ENCODE measurements at places on chromosomes 6 and 20. TPM values are rescaled to one million over a fixed set of nuclear protein-coding genes. Genes with fewer than 3 reads are reported as not detected.

DNA sequence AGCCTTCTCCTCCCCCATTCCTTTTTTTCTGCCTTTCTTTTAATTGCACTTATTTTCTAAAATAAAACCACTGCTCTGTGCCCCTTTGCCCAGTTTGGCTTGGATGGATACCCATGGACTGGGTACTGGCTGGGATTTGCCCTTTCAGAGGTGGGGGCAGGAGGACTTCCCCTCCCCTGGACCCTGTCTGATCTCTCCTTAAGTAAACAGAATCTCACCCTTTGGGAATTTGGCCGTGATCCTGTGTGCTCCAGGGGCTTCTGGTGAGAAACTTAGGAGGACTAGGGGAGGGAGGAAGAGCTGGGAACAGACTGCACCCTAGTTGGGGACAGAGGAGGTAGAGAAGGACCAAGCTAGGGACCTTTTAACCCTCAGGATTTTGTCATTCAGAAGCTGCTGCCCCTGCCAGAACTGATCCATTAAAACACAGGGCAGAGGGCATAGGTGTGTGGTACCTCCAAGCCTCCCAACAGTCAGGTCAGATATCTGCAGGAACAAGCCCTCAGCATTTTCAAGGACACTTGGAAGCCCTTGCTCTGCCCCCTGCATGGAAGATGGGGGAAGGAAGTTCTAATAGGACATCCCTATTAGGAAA lies 7.3 kb downstream of the FOXP4 start:
- peaks cover 32% of the 10 kb centered on the region for H3K4me1 ChIP-seq
- no peak overlapping the region for H3K4me3 ChIP-seq
- peaks cover 48% of the 10 kb centered on the region for H3K27me3 ChIP-seq

DNA sequence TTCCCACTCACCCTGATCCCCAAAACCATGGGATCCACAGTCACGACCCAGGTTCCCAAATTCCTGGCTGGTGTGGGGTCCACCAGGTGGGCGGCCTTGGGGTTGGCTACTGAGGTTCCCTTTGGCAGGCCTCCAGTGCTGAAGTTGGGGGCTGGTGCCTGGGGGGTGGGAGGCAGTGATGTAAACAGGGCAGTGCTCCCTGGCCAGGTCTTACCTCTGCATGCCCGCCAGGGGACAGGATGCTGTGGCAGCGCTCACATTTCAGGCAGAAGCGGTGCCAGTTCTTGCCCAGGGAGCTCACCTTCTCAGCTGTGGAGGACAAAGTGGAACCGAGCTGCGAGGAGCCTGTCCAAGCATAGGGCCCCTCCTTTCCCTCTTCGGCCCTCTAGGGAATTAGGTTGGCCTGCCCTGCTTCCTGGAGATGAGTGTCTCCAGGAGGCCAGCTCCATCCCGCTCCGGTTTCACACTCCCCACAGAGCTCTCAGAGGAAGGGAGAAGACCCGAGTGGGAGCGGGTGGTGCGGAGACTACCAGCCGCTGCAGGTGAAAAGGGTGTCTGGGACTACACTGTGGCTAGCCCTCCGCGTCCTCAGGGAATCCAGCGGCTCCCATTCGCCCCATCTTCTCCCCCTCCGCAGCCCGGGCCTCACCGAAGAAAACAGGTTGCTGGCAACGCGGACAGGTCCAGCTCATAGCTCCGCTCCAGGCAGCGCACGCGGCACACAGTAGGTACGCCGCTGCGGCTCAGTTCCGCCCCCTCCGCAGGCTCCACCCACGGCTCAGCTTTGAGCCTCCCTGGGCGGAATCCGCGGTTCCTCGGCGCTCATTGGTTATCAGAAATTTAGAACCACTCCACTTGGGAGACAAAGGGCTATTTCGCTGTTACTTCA lies at the start of gene CRIP3:
Gene CRIP3 (minus strand): TSS at position 726 of the 889 bp plus-strand sequence. CDS start 34 bp downstream, at position 692.
- H3K27me3 ChIP-seq: peaks cover 14% of the 10 kb centered on the region
- H3K27ac ChIP-seq: no peak within 1 kb of the TSS
- no peaks in the 10 kb centered on the region for H3K36me3 ChIP-seq

CAGE1 gene
- total RNA-seq: 0.13 TPM

IMPG1 gene
- not detected for total RNA-seq

GRCh38 chr6:28589957-28590349 lies 64.3 kb downstream of the GPX5 start:
- H3K27me3 ChIP-seq: peaks cover 64% of the 10 kb centered on the region
- H3K27ac ChIP-seq: peak overlapping the region; percentile 36
- peaks cover 8% of the 10 kb centered on the region for H3K36me3 ChIP-seq
- peaks cover 43% of the 10 kb centered on the region for H3K4me1 ChIP-seq
- DNase-seq: no peak
- peak overlapping the region; percentile 2 for H3K4me3 ChIP-seq

DNA sequence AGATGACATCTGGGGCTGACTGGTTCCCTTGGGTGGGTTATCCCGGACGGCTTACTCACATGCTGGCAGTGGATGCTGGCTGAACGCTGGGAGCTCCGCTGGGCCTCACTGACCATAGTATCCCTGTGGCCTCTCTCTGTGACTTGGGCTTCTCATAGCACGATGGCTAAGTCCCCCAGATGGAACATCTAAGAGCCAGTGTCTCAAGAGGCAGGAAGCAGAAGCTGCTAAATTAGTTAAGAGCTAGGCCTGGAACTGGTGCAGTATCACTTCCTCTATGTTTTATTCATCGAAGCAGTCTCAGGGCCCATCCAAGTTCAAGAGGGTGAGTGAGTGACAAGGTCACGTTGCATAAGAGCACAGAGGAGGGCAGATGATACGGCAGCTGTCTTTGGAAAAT lies 116.5 kb upstream of the LAMP5 start:
- H3K4me1 ChIP-seq: no peaks in the 10 kb centered on the region
- H3K36me3 ChIP-seq: no peaks in the 10 kb centered on the region
- H3K27me3 ChIP-seq: no peaks in the 10 kb centered on the region
- no peak overlapping the region for H3K4me3 ChIP-seq
- no peak overlapping the region for H3K27ac ChIP-seq

CCDC170 gene
- total RNA-seq: 0.15 TPM

DNA sequence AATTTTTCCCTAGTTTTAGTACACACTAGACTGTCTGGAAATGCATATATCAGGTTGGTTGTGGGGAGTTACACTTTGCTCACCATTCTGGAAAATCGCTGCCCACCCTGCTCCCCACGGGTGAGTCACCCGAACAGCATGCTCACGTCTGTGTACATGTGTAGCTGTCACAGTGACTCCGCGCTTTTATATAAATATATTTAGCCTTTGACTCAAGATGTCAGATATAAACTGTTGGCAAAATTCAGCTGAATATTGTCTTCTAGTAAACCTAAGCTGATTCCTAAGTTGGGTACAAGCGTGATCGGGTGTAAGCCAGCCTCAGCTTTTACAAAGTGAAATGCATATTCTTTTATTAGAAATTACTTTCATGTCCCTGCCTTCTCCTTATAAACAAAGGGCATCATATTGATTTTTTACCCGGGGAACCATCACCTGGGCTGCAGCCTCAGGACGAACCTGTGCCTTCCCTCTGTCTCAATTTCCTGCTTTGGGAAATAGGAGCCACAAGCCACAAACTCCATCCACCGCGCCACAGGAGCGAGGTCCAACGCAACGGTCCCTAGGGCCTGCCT lies 4.3 kb downstream of the SDCBP2 start:
- H3K4me3 ChIP-seq: no peak overlapping the region
- peaks cover 6% of the 10 kb centered on the region for H3K27me3 ChIP-seq
- DNase-seq: no peak
- H3K27ac ChIP-seq: no peak overlapping the region

DNA sequence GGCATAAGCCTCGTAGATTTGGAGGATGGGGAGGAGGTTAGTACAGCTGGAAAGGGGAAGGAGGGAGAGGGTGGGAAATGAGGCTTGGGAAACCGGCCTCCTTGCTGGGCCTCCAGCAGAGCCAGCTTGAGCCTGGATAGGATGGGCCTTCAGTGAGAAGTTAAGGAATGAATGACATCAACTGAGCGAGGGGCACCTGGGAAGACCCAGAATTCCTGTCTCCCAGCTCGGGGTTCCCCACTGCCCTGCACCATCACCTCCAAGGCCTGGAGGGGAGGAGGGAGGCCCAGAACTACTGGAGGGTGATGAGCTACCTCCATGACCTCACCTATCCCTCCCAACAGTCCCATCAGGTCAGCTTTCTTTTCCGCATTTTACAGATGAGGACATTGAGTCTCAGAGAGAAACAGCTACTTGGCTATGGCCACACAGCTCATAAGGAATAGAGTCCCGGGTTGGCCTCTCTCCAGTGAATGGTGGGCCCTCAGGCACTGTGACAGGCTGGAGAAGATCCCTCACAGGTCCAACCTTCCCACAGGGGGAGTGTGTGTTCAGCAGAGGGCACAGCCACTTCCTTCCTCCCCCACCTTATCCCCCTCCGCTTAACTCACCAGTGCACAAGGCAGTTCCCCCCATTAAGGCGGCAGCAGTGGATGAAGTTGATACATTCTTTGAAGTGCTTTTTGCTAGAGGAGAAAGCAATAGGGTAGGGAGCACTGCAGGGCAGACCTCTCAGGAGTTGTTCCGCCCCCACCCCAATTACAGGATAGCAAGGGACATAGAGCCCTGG lies 6.8 kb downstream of the DUSP15 start:
- DNase-seq: no peak
- peaks cover 47% of the 10 kb centered on the region for H3K27me3 ChIP-seq
- H3K27ac ChIP-seq: no peak overlapping the region
- no peaks in the 10 kb centered on the region for H3K36me3 ChIP-seq
- H3K4me3 ChIP-seq: no peak overlapping the region

- H3K36me3 ChIP-seq: no peaks in the 10 kb centered on the region
- peaks cover 5% of the 10 kb centered on the region for H3K27me3 ChIP-seq
- H3K4me1 ChIP-seq: no peaks in the 10 kb centered on the region
- no peak overlapping the region for H3K27ac ChIP-seq
- DNase-seq: no peak
Observed at GRCh38 chr6:6246544-6246943, 73.9 kb downstream of the F13A1 start.

GRCh38 chr6:66245231-66245630 lies 538.2 kb upstream of the EYS start:
- DNase-seq: no peak
- no peaks in the 10 kb centered on the region for H3K36me3 ChIP-seq
- no peak overlapping the region for H3K4me3 ChIP-seq
- H3K27ac ChIP-seq: no peak overlapping the region
- no peaks in the 10 kb centered on the region for H3K4me1 ChIP-seq
- H3K27me3 ChIP-seq: no peaks in the 10 kb centered on the region

Data from activated T-helper 1 cell treated with anti-CD3 and anti-CD28 coated beads, Interleukin-12 subunit alpha, Interleukin-12 subunit beta, Interleukin-2, Interleukin-4 antibody, amounts not matched to agents 30 ng/mL and 10 ng/mL and 1 ng/mL, durations not matched to agents 14 hours and 24 hours and 36 hours (primary cell).